Left ventricle myocardium superior (tissue), 1 donor: ENCODE measurements at places on chromosomes 3 and 15. TPM values are rescaled to one million over a fixed set of nuclear protein-coding genes. Genes with fewer than 3 reads are reported as not detected.

Gene RAD18
- 8.5 TPM for total RNA-seq

Gene ZNF502
- 3.6 TPM for total RNA-seq

Gene RETNLB
- total RNA-seq: not detected

Gene SCN5A
- 133 TPM for total RNA-seq

Gene SYNPR
- not detected for total RNA-seq

Gene DCBLD2
- 43.1 TPM for total RNA-seq

Gene ST3GAL6
- total RNA-seq: 27.0 TPM

Gene CCNB2
- 0.42 TPM for total RNA-seq

Gene ISLR
- 11.1 TPM for total RNA-seq

Gene ACP3
- 1.1 TPM for total RNA-seq

Gene UNC13C
- 0.07 TPM for total RNA-seq

Gene PYGO1
- total RNA-seq: 7.8 TPM

Gene NR2F2
- total RNA-seq: 18.0 TPM

Gene USP50
- total RNA-seq: not detected

Gene SKOR1
- total RNA-seq: 0.07 TPM

Gene TGM5
- total RNA-seq: not detected

Gene TRPM1
- total RNA-seq: not detected

Gene CBLB
- total RNA-seq: 60.3 TPM

Gene KLHL6
- 0.87 TPM for total RNA-seq

Gene RMDN3
- 17.9 TPM for total RNA-seq

Gene ATP13A3
- 41.4 TPM for total RNA-seq

Gene SLC38A3
- total RNA-seq: 10.4 TPM

Gene COPB2
- 69.2 TPM for total RNA-seq

Gene CKMT1A
- total RNA-seq: 0.22 TPM

Gene SAXO2
- 2.6 TPM for total RNA-seq

Gene CCR2
- total RNA-seq: 1.3 TPM

Gene NAALADL2
- 3.1 TPM for total RNA-seq

Gene SSUH2
- 0.57 TPM for total RNA-seq

Gene CSPG4
- total RNA-seq: 5.2 TPM

Gene CAMK1
- 11.7 TPM for total RNA-seq

Gene SLC22A14
- total RNA-seq: not detected

Gene FSD2
- total RNA-seq: 150 TPM

Gene CELF6
- 1.5 TPM for total RNA-seq

Gene ZSCAN29
- 11.6 TPM for total RNA-seq

Gene RLBP1
- not detected for total RNA-seq

Gene MYZAP
- total RNA-seq: 930 TPM

Gene ATOSA
- total RNA-seq: 27.5 TPM

Gene STRIT1
- 0.79 TPM for total RNA-seq

Gene DPPA4
- total RNA-seq: not detected

Gene CACNA2D3
- 26.9 TPM for total RNA-seq

Gene PLXNB1
- 50.8 TPM for total RNA-seq

Gene CLDN16
- not detected for total RNA-seq

Gene C3orf80
- total RNA-seq: 0.15 TPM

Gene TRAIP
- total RNA-seq: 1.2 TPM

Gene IL5RA
- 0.17 TPM for total RNA-seq

Gene FAM3D
- not detected for total RNA-seq

Gene PAK2
- 43.5 TPM for total RNA-seq

Gene LRRC34
- 1.6 TPM for total RNA-seq

Gene WNT5A
- total RNA-seq: 4.2 TPM

Gene C3orf20
- not detected for total RNA-seq

Gene PLSCR4
- 13.8 TPM for total RNA-seq

Gene CD200
- total RNA-seq: 1.3 TPM

Gene VILL
- 2.7 TPM for total RNA-seq

Gene CIB2
- total RNA-seq: 16.4 TPM

Gene MNS1
- 1.0 TPM for total RNA-seq
